ENCODE measurements at places on chromosomes 1 and 21.

GRCh38 chr1:3411806-3412205 is 42.7 kb upstream of the ARHGEF16 start:
- no peak for DNase-seq

DNA sequence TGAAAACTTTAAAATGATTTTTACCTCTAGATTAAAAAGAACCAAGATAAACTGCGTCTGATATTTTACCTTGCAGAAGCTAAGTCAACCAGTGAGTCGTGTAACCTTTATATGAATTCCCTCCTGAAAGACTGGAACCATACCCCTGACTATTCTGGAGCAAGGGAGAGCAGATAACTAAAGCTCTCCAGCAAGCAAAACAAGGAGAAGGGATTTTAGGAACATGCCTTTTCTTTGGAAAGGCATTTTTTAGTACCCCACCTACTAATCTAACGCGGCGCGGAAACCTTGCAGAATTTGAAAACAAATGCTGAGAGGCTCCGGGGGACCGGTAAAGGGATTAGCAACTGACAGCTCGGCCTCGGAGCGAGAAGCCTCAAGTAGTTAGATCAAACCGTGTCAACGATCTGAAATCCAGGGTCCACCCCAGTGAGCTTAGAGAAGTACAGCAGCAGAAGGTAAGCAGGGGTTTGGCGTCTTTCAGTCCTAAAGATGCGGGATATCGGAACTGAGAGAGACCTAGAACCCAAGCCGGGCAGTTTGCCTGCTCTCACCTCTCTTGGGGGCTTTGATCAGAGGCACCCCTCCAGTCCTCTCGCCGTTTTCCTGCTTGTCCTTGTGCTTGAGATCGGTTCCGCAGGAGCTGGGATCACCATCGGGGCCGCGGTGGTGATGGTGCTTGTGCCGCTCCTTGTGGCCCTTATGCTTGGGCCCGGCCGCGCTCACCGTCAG is 954 bp downstream of the RSBN1 start:
- no peak for DNase-seq

DNA sequence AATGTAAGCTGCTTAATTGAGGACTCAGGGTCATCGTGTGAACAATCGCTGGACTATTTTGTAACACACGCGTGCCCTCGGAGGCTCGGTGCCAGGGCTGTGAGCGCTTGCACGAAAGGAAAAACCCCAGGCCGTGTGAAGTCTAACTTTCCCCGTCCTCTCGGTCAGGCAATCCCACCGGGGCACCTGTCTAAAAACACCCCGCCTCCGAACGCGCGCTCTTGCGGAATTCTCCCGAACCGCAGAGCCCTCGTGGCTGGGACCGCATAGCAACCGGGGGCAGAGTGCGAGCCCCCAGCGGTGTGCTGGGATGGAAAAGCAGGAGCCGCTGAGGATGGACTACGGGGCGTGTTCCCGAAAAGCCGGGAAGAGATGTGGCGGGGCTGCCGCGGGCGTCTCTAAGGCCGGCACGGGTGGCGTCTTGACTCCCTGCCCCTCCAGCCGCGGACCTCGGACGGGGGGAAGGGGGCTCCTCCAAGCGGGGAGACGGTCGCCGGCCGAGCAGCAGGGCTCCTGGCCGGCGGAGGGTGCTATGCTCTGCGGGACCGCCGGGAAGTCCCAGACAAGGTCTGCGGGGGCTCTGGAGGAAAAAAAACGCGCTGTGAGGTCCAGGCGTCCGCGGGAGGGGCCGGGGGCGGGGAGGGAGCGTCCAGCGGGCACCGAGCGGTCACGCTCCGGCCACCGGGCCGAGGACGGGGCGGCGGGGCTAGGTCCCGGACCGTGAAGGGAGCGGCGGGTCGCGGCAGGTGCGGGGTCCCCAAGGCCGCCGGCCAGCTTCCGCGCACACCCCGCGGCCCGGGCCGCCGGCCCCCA is 936 bp downstream of the ZBTB21 start:
- DNase-seq, result peak; percentile 75

DNA sequence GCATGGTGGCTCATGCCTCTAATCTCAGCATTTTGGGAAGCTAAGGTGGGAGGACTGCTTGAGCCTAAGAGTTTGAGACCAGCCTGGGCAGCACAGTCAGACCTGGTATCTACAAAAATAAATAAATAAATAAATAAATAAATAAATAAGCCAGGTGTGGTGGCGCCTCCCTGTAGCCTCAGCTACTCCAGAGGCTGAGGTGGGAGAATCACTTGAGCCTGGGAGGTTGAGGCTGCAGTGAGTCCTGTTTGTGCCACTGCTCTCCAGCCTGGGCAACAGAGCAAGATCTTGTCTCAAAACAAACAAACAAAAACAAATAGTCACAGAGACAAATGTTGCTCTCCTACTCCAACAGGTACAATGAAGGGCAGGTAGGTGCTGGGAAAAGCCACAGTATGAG is 242.4 kb upstream of the POU3F1 start:
- no peak for DNase-seq

- no peak for DNase-seq
These were observed 5.9 kb downstream of the NFYC start for GRCh38 chr1:40697436-40697835.

DNA sequence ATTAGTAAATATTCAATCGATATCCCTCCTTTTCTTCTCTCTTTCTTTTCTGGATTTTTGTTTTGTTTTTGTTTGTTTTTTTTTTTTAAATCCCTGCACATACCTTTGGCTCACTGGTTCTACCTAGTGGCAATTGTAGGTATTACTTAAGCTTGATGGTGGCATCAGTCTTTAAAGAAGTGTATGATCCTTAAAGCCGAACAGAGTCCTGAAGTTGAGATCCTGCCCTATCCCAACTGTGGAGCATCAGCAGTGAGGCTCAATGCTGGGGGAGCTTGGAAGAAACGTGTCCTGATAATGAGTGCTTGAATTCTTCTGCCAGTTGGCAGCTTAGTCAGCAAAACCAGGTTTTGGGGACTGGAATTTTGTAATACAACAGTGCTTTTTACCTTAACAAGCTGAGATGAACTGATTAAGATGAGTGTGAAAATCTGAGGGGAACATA is 60.8 kb downstream of the FASLG start:
- DNase-seq, result no peak

GRCh38 chr1:6544831-6545230 is 9.5 kb downstream of the NOL9 start:
- DNase-seq, result no peak

DNA sequence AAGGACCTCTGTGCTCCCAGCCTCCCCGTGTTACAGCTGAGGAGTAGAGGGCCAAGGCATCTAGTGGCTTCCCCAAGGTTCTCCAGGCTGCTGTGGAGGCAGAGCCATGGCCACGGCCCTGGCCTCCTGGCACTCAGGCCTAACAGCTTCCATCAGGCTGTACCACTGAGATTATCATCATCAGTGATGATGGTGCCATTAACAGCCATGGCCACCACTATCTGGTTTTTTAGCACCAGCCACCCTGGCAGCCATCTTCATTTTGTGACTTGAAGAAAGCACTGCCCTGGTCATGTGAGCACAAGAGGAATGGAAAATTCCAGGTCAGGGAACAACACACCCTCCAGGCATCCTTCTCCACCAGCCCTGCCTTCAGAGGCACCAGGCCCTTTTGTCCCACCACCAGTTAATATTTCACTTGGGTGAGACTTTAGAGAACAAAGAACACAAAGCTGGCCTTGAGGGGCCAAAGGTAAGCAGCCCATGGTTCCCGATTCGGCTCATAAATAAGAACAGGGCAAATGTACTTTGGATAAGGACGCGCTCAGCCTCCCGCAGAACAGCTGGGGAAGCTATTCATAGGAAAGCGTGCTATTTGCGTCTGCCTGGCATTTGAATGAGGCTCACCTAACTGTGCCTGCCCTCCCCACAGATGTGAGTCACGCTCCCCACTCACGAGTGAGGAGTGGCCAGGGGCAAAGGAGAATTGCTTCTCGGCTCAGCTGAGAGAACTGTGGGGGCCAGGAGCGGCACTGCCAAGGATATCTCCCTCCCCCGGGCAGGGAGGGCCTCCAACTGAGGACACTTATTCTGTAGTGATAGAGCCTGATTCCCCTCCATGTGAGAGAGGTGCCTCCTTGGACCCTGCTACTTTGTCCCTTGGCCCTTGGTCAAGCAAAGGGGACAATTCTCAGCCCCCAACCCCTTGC is 95.6 kb downstream of the CD58 start:
- no peak for DNase-seq
